ENCODE measurements at places on chromosomes 1 and 21.

DNA sequence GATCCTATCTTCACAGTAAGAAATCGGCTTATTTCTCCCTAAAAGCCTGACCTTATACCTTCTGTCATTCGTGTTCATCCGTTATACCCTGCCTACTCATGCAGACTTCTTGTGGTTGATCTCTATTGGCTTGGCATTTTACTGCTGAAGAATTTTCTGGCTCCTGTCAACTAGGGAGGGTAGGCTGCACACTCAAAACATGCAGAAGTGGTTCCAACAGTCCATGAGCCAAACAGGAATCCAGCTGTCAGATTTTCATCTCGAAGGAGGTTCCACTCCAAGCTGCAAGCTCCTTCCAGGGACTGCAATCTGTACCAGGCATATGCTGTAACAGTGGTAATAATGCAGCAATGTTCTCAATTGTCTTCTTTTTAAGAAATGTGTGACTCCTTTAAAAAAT lies 10.1 kb downstream of the DNAJC11 start:
- DNase-seq, result no peak

- no peak for DNase-seq
Measured at GRCh38 chr21:15659753-15660422, 69.9 kb upstream of the USP25 start.

GRCh38 chr1:243587823-243588560 lies 262.1 kb downstream of the AKT3 start:
- no peak for DNase-seq

- no peak for DNase-seq
Measured at GRCh38 chr21:37615962-37616361, 249.4 kb downstream of the DYRK1A start.

DNA sequence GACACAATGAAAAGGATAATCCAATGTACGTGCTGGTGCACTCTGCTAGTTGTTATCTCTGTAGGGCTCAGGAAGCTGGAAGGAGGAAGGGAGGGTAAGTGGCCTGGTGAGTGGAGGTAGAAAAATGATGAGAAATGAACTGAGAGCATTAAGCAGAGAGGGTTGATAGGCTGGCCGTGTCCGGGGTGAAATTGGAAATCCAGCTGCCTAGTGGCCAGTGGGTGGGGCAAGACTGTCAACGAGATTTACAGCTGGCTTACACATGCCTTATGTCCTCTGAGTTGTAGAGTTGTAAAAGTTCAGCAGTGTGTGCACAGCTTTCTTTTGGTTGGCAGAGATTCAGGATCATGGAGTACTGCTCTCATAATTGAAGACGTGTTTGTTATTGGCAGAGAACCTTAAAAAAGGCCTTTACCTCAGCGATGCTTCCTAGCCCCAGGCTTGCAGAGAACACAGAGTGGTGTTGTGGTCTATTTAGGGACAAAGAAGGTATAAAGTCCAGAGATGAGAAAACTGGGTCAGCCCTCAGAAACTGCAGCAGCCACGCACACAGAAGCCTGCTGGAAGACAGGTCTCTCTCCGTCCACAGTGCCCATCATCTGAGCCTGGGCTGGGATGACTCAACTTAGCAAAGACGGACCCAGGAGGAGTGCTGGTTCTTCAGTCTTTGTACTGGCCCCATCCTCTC lies 132.4 kb downstream of the EDEM3 start:
- no peak for DNase-seq

DNA sequence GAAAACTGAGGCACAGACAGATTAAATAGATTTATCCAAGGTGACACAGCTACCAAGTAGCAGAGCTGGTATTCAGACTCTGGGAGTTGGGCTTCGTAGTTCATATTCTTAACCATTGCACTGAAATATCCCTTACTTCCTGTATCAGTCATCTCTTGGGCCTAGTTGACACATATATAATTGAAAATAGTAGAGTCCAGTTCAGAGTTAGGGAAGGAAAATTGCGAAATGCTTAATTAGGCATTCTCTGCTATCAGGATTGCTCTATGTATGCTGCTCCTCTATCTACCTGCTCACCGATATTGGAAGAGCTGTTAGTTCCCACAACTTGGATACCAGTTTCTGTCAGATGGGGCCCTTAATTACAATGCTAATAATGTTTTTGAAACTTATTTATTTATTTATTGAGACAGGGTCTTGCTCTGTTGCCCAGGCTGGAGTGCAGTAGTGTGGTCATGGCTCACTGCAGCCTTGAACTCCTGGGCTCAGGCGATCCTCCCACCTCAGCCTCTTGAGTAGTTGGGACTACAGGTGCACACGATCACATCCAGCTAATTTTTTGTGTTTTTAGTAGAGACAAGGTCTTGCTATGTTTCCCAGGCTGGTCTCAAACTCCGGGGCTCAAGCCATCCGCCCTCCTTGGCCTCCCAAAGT lies 8.2 kb downstream of the RCOR3 start:
- no peak for DNase-seq

GRCh38 chr1:14800500-14801076 lies 202.1 kb downstream of the KAZN start:
- DNase-seq, result no peak

All from HS-27A (cell line).